ENCODE measurements at places on chromosomes 2 and 18.

- no peak for DNase-seq
These were observed 2.1 kb downstream of the ASB1 start for GRCh38 chr2:238428866-238429265.

DNA sequence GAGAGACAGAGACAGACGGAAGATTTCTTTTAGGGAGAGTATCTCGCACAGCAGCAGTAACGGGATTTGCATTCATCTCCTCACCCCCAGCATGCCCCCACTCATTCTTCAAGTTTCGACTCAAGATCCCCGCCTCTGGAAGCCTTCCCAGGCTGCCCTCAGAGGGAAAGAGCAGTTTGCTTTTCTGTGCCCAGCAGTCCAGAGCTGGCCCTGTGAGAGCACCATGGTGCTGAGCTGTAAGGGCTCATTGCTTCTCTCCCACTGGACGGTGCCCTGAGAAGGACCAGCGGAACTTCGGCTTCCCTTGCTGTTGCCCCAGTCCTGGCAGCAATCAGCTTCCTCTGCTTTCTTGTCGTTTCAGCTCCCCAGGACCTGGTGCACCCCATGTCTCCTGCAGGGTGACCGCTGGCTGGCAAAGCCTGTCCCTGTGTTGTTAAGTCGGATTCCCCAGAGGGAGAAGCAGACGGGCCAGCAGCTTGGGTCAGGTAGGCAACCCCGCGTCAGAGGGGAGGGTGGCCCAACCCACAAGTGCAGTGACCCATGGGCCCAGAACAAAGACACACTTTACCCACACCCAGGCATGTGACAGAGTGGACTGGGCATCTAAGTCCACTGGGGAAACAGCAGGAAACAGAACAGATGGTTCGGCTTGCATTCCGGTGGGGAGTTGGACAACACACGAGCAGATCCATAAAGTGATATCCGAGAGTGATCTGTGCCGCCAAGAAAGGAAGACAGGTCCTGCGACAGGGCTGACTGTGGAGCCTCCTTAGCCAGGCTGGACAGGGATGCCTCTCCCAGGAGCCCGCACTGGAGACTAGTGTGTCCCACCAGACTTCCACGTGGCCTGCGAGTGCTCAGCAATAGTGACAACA lies 36.6 kb downstream of the TMEM177 start:
- no peak for DNase-seq

DNA sequence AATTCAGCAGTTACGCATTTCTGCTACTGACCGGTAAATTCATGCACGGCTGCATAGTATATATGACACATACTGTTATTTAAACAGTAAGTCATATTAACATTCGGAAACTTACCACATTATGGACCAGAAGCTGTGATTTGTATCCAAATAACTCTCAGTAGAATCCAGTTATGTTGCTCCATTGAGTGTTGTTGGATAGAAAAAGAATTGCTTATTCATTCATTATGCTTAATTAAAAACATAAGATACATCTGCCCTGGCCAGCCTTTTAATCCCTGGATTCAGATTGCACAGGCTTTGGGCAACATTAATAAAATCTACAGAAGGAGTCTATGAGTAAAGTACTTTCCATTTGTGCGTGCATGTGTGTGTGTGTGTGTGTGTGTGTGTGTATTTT lies 111.3 kb downstream of the CPS1 start:
- DNase-seq: no peak

- DNase-seq: no peak
These were observed 404.8 kb downstream of the MBD2 start for GRCh38 chr18:53819671-53820070.

DNA sequence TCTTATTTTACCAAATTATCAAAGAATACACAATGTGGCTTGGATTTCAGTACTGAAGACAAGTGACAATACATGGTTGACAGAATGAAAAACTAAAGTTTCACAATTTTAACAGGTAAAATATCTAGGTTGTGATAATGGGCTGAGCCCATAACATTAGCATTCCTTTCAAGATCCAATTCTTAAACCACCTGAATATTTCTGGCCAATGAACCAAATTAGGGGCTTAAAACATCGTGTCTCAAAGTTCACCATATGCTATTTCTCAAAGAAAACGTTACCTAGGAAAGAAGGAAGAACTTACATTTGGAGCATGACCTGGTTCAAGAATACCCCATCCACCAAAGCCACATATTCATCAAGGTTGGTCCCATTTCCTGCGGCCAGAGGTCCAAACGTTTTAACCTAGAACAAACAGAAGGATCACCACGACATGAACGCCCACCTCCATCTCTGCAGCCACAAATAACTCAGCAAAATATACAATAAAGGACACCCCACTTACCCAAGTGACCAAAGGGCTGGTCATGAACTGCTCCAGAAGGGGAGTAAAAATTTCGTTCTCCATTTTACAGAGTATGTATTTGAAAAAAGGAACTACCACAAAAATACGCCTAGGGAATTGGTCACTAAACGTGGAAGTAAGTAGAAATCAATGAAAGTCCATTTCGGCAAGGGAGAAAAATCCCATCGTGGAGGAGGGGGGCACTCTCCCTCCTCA lies 984 bp downstream of the CCDC88A start:
- no peak for DNase-seq

DNA sequence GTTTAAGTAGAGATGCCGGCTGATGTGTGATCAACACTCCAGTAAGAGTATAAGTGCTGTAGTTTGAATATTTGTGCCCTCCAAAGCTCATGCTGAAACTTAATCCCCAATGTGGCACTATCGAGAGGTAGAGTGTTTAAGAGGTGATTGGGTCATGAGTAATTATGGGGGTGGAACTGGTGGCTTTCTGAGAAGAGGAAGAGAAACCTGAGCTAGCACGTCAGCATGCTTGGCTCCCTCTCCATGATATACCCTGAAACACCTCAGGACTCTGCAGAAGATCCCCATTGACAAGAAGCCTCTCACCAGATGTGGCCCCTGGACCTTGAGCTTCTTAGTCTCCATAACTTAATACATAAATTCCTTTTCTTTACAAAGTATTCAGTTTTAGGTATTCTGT lies 584.8 kb downstream of the TSN start:
- DNase-seq: no peak

GRCh38 chr2:166969486-166969885 lies 81.2 kb downstream of the XIRP2 start:
- DNase-seq: no peak

GRCh38 chr2:217776631-217777030 lies 226.2 kb downstream of the TNS1 start:
- DNase-seq: no peak

- no peak for DNase-seq
These were observed 1757.3 kb upstream of the PIK3C3 start for GRCh38 chr18:40197711-40198110.

DNA sequence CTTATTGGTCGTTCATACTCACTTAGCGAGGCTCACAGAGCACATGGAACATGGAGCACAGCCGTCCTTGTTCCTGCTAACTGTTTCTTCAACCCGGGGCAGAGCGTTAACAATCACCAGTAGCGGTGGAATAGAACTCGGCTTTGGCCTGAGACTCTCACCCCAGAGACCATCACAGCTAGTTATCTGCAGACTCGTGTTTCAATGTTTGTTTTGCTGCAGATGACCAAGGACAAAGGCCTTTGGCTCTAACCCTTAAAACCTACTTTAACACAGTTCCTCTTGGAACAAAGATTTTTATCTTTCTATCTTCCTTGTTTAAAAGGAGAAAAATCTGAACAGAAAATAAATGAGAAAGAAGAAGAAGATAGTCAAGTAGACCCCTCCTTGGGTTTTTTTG lies 320.2 kb upstream of the UBE2E3 start:
- DNase-seq: no peak

GRCh38 chr2:180063494-180064092 lies 56.5 kb upstream of the CWC22 start:
- no peak for DNase-seq

DNA sequence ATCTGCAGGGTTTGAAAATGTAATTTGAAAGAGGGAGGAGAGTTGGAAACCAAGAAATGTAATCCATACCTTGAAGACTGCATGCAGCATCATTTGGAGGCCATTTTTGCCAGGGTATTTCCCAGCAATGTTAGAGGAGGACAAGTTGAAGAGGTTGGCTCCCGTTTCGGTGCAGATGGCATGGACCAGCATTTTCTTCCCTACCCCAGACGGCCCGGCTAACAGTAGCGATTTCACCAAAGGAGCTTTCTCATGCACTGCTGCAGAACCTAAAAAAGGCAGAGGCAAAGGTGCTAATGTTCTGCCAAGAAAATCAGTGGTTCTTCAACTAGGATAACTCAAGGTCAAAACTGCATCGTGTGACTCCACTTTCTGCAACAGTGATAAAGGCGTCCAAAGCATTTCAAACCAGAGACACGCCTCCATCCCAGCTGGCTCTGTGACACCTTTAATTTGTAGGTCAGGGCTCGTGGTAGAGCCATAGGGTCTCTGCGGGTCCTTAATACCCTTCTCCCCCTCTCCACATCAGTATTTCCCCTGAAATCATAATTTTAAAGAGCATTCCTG lies 99.6 kb upstream of the ASB18 start:
- no peak for DNase-seq

DNA sequence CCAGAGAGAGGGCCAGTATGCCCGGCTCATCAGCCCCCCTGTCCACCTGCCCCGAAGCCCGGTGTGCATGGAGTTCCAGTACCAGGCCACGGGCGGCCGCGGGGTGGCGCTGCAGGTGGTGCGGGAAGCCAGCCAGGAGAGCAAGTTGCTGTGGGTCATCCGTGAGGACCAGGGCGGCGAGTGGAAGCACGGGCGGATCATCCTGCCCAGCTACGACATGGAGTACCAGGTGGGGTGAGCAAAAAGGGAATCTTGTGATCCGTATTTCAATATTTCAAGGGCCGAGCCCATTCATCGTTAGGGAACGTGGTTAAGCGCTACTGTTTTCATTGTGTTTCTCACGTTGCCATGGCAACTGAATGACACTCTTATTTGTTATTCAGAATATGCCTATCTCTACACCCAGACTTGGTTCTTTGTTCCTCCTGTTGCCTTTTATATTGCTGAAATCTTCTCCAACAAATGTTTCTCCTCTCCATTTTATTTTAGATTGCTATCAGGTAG lies 81.5 kb downstream of the NRP2 start:
- DNase-seq: peak; percentile 64

GRCh38 chr2:239013678-239013976 lies 165.7 kb downstream of the TWIST2 start:
- DNase-seq: no peak

GRCh38 chr2:20838016-20838415 lies 15.1 kb upstream of the LDAH start:
- DNase-seq: no peak

All from femur (tissue), 1 donor.